ENCODE measurements at places on chromosomes 2 and 18. TPM values are rescaled to one million over a fixed set of nuclear protein-coding genes. Genes with fewer than 3 reads are reported as not detected.

CAVIN2 gene
- total RNA-seq, result 27.1 TPM

SRD5A2 gene
- 5.0 TPM for total RNA-seq

- DNase-seq, result peak; percentile 63
These were observed 51.4 kb downstream of the SLC38A11 start for GRCh38 chr2:164903951-164904350.

DNA sequence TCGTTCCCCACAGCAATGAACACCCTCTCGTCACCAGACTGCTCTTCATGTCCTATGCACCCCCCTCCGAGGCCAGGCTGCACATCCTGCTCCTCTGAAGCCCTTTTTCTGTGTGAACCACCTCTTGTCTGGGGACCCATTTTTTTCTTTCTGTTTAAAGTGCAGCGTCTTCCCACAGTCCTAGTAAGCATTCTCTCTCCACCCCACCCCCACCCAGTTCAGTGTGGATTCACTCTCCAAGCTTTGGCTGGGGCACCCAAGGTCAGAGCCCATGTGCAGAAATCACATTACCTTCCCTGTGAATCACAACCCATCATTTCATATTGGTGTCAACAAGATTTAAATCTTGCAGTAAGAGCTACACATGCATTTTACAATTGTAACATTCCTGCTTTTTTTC is 26.4 kb upstream of the PKDCC start:
- no peak for DNase-seq

DNA sequence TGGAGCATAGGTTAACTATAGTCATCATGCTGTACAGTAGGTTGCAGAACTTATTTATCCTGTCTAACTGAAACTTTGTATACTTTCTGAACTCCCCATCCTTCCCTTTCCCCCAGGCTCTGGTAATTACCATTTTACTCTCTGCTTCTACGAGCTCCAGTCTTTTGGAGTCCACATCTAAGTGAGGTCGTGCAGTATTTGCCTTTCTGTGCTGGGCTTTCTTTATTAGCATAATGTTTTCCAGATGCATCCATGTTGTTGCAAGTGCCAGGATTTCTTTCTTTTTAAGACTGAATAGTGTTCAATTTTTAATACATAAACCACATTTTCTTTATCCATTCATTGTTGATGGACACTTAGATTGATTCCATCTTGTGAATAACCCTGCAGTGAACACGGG is 464.1 kb downstream of the TGIF1 start:
- no peak for DNase-seq

GRCh38 chr2:229832510-229832898 is 89.3 kb downstream of the TRIP12 start:
- no peak for DNase-seq

All from prostate gland (tissue), 2 donors.